ENCODE measurements at places on chromosomes 3 and 15. TPM values are rescaled to one million over a fixed set of nuclear protein-coding genes. Genes with fewer than 3 reads are reported as not detected.

Gene GRM2
- 0.71 TPM for polyA plus RNA-seq

Gene SLC51B
- polyA plus RNA-seq: 13.3 TPM

Gene ANKRD34C
- 0.06 TPM for polyA plus RNA-seq

DNA sequence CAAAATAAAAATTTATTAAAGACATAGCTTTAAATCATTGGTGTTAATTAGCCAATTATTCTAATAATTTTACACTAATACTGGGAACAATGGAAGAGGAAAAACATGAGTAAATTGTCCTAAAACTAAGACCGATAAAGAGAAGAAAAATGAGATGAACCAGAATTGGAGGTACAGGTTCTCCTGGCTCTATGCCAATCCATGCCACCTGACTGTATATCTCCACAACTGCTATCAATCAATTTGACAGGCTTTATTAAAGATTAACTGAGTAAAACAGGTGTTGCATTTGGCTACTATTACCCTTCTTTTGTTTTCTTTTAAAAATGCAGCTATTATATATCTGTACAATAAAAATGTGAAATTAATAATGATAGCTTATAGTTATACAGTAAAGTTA, 850.0 kb downstream of the CADM2 start:
- no peak for DNase-seq

GRCh38 chr15:76973362-76973743, 21.6 kb upstream of the PSTPIP1 start:
- no peak for DNase-seq

DNA sequence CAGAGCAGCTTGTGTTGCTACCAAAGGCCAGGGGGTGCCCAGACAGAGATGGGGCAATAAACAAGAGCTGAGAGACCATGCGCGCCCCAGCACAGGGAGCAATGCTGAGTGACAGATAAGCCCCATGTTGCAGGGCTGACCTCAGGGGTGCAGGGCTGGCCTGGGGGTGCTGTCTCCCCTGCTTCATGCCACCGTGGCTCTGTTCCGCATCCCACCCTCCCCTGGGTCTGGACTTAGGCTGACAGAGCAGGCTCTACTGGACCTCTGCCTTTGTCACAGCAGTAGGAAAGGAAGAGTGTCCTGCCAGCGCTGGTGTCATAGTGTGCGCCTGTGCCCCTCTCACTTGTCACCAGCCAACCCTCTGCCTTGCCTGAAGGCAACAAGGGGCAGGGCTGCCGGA, 67.4 kb upstream of the IQSEC1 start:
- DNase-seq: no peak

- DNase-seq: no peak
These were observed 44.4 kb upstream of the SEC13 start for GRCh38 chr3:10365316-10365715.

All from renal pelvis (tissue), 12 donors.